ENCODE measurements at places on chromosomes 5 and 9. TPM values are rescaled to one million over a fixed set of nuclear protein-coding genes. Genes with fewer than 3 reads are reported as not detected.
A peak's percentile ranks its signal among the peaks of the same experiment; 100 is the strongest.

DNA sequence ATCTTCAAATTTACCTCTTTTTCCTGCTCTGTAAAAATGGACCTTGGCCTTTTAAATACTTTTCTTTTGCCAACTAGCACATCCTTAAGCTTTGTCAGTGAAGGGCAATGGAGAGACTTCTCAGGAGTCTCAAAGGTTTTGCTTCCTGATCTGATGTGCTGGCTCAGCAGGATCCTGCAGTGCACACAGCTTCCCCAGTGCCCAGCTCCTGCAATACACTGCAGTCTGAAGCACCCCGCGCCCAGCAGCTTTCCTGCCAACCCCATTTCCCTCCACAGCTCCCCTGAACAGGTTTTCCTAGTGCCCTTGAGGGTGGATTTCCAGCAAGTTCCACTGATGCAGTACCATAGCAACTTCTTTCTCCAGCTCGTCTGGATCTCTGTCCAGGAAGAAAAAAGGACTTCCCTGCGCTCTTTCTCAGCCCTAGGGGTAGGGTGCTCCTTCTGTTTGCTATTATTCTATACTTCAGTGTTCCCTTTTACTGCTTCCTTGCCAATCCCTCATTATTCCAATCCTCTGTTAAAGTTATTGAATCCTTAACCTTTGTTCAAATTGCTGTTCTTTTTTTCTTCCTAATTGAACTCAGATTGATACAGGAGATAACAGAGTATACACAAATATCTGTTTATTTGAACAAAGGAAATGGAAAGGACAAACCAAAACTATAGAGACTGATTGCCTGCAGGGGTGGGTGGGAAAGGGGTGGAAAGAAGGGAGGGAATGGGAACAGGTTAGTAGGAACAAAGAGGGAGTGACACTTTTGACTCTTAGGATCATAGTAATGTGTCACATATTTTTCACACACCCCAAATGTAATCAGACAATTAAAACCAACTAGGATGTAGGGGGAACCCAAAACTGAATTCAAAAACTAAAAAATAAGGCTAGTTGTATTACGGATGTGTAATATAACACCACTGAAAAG is 8.5 kb downstream of the SNAPC3 start:
- peak overlapping the region; percentile 9 for H3K4me3 ChIP-seq
- H3K27ac ChIP-seq: peak overlapping the region; percentile 60
- H3K27me3 ChIP-seq: no peaks in the 10 kb centered on the region
- peaks cover 47% of the 10 kb centered on the region for H3K36me3 ChIP-seq
- peaks cover 16% of the 10 kb centered on the region for H3K4me1 ChIP-seq

SMIM33 gene
- not detected for total RNA-seq

KCNIP1 gene
- total RNA-seq: 5.3 TPM

DNA sequence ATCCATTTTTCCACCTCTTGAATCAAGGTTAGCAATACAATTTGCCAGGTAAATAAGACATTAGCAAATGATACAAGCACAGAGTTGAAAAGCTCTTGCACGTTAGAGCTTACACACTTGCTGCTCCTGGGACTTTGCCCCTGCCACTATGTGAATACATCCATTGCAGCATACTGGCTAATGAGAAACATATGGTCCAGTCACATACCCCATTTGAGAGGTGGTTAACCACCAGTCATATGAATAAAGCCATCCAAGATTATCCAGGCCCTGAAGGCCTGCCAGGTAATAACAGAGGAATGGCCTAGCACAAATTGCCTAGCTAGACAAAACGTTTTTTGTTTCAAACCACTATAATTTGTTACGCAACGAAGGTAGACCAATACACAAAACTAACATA is 45.8 kb upstream of the FTMT start:
- no peaks in the 10 kb centered on the region for H3K36me3 ChIP-seq
- H3K27ac ChIP-seq: no peak overlapping the region
- DNase-seq: no peak
- no peak overlapping the region for H3K4me3 ChIP-seq

DNA sequence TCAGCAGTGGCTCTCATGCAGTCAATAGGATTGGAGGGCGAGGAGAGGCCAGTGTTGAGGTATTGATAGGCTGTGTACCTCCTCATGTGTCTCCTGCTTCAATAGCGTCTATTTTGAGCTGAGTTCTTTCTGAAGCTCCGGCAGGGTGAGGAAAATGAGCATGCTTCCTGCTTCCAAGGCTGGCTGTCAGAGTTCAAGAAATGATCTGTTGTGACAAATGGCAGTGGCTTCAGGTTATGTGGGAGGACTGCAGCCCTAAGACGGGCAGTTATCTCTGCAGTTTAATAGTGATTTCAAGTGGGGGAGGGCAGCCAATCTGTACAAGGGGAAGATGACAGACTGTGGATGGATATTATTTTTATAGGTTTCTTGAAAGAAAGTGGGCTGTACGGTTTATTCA is 54.0 kb upstream of the CXCL14 start:
- H3K27me3 ChIP-seq: peaks cover 59% of the 10 kb centered on the region
- no peak for DNase-seq
- peaks cover 4% of the 10 kb centered on the region for H3K36me3 ChIP-seq
- no peak overlapping the region for H3K4me3 ChIP-seq
- H3K4me1 ChIP-seq: peaks cover 29% of the 10 kb centered on the region

S100Z gene
- 0.56 TPM for total RNA-seq

RXRA gene
- 66.9 TPM for total RNA-seq

DNA sequence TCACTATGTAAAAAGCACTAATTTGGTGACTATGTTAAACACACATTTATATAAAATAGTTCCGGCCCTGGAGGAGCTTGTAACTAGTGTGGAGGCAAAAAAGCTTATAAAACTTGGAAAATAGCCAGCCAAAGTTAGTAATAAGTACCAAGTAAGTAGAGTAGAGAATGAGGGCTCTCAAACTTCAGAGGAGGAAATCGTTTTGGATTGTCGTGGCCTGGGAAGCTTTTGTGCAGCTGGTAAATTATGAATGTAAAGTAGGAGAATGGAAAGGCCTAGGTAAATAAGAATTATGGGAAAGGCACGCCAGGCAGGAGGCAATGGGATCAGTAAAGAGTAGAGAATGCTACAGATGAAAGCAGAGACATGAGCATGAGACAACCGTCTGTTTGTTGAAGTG is 832.7 kb upstream of the ZNF608 start:
- H3K4me3 ChIP-seq: no peak overlapping the region
- peaks cover 44% of the 10 kb centered on the region for H3K4me1 ChIP-seq
- H3K27me3 ChIP-seq: no peaks in the 10 kb centered on the region
- H3K36me3 ChIP-seq: no peaks in the 10 kb centered on the region
- no peak overlapping the region for H3K27ac ChIP-seq

DNA sequence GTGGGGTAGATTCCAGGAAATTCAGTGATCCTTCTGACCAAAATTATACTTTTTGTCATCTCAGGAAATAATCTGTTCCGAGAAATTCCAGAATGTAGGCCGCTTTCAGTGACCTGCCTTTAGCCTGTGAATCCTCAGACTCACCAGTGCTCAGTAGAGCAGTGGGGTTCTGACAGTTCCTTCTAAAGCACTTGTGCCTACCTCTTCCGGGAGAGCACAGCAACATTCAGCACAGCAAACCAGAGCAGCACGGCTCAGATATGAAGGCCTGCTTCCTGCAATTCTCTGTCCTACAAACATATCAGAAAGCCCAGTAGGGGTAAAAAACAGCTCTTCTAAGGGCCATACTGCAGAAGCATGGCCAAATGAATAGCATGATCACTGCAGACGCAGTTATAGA is 15.0 kb downstream of the FANCC start:
- peaks cover 23% of the 10 kb centered on the region for H3K4me1 ChIP-seq
- no peaks in the 10 kb centered on the region for H3K36me3 ChIP-seq
- no peak for DNase-seq
- H3K4me3 ChIP-seq: no peak overlapping the region
- no peaks in the 10 kb centered on the region for H3K27me3 ChIP-seq

GRCh38 chr5:64883912-64884311 is 115.2 kb downstream of the CWC27 start:
- no peaks in the 10 kb centered on the region for H3K4me1 ChIP-seq
- H3K27me3 ChIP-seq: no peaks in the 10 kb centered on the region
- no peak overlapping the region for H3K27ac ChIP-seq
- no peak for DNase-seq
- H3K4me3 ChIP-seq: no peak overlapping the region

- no peak overlapping the region for H3K27ac ChIP-seq
- peaks cover 5% of the 10 kb centered on the region for H3K27me3 ChIP-seq
- H3K36me3 ChIP-seq: no peaks in the 10 kb centered on the region
- H3K4me3 ChIP-seq: no peak overlapping the region
Observed at GRCh38 chr5:107263387-107264018, 407.2 kb downstream of the EFNA5 start.

TRIM36 gene
- total RNA-seq: 55.2 TPM

TMEM171 gene
- total RNA-seq: 1.3 TPM

OR1J2 gene
- total RNA-seq: not detected

IL4 gene
- total RNA-seq: not detected

GNG10 gene
- total RNA-seq: 62.2 TPM

DNA sequence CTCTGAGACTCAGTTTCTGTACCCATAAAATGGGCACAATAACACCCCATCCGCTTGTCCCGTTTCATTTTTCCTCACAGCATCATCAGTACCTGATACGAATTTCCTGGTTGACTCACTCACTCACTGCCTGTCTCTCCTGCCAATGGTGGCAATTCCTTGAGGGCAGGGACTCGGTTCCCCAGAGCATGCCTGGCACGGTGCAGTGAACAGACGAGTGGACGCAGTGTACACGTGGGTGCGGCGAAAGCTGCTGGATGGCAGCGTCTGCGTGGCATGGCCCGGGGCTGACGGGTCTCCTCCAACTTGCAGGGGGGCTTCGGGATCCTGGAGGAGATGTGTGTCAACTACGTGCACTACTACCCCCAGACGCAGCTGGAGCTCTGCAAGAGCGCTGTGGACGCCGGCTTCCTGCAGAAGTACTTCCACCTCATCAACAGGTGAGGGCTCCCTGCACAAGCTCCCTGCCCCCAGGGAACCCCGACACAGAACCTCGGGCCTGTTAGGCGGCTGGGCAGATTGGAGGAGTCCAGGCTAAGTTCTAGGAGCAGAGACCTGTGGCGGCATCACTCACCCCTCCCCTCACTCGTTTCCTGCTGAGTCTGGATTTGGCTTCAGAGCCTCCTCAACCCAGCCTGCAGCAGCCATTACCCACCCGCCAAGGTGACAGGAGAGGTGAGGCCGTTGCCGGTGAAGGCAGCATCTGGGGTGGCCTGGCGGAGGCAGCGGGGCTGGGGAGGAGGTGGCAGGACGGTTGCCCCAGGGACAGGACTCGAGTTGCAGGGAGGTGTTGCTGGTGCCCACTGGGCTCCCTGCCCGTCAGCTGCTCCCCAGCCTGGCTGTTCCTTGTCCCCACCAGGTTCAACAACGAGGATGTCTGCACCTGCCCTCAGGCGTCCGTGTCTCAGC is 20.3 kb downstream of the DBH start:
- peaks cover 18% of the 10 kb centered on the region for H3K4me1 ChIP-seq
- H3K27ac ChIP-seq: no peak overlapping the region
- no peak for DNase-seq
- no peaks in the 10 kb centered on the region for H3K36me3 ChIP-seq
- no peak overlapping the region for H3K4me3 ChIP-seq
- H3K27me3 ChIP-seq: peaks cover 16% of the 10 kb centered on the region

DNA sequence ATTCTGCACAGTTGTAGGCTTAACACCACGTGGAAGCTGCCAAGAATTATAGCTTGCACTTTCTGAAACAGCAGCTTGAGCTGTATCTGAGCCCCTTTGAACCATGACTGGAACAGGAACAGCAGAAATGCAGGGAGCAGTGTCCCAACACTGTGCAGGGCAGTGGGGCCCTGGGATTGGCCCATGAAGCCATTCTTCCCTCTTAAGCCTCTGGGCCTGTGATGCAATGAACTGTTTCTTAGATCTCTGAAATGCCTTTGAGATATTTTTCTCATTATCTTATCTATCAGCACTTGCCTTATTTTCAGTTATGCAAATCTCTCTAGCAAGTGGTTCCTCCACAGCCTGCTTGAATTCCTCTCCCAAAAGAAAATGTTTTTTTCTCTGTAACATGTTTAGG is 87.0 kb upstream of the MTAP start:
- H3K27ac ChIP-seq: no peak overlapping the region
- H3K4me1 ChIP-seq: peaks cover 16% of the 10 kb centered on the region
- H3K36me3 ChIP-seq: no peaks in the 10 kb centered on the region

- H3K4me3 ChIP-seq: no peak overlapping the region
- H3K4me1 ChIP-seq: no peaks in the 10 kb centered on the region
- no peaks in the 10 kb centered on the region for H3K27me3 ChIP-seq
- H3K27ac ChIP-seq: no peak overlapping the region
Observed at GRCh38 chr5:75108931-75109596, 56.7 kb upstream of the GCNT4 start.

PCDHA8 gene
- total RNA-seq: 2.9 TPM

DNA sequence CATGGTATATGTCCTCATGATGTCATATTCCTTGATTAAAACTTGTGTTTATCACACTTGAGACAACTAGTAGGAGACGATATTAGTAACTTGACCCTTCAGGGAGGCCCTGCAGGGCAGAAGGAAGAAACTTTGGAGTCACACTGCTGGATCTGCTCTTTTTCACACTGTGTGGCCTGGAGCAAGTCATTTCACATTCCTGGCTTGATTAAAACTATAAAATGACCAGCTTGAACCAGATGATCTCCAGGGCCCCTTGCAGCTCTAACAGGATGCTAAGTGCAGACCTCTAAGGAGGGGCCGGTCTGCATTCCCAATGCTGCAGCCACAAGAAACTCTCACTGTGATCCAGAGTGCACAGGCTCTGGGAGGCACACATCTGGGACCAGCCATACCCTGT is 146.4 kb upstream of the ZNF366 start:
- no peak overlapping the region for H3K27ac ChIP-seq
- no peaks in the 10 kb centered on the region for H3K36me3 ChIP-seq
- H3K27me3 ChIP-seq: no peaks in the 10 kb centered on the region
- H3K4me1 ChIP-seq: peaks cover 34% of the 10 kb centered on the region
- H3K4me3 ChIP-seq: no peak overlapping the region
- DNase-seq: no peak

- no peak for DNase-seq
- no peak overlapping the region for H3K4me3 ChIP-seq
- H3K4me1 ChIP-seq: no peaks in the 10 kb centered on the region
- H3K27me3 ChIP-seq: peaks cover 49% of the 10 kb centered on the region
- no peaks in the 10 kb centered on the region for H3K36me3 ChIP-seq
- no peak overlapping the region for H3K27ac ChIP-seq
Observed at GRCh38 chr5:138093036-138093435, 9.2 kb downstream of the WNT8A start.

DNA sequence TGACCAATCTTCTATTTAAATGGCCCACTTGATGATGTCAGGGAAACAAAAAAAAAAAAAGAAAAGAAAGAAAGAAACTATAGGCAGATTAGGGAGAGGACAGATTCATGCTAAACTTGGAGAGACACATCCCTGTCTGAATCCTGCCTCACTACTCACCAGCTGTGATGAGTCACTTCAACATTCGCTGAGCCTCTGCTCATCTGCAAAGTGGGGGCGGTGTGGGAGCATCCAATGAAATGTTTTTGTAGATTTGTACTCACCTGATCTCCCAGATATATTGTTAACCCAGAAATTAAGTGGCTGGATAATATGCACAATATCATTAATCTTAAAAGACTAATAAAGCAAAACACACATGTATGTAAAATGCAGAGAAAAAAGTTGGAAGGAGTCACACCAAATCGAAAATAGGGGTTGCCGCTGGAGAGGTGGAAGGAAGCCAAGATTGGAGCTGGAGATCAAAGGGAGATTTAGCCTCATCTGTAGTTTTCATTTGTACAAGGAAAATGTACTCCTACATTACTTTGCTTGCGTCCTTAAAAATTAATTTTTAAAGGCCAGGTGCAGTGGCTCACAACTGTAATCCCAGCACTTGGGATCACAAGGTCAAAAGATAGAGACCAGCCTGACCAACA is 17.0 kb upstream of the ERGIC1 start:
- H3K27ac ChIP-seq: no peak overlapping the region
- no peak overlapping the region for H3K4me3 ChIP-seq
- DNase-seq: no peak
- H3K4me1 ChIP-seq: no peaks in the 10 kb centered on the region
- no peaks in the 10 kb centered on the region for H3K36me3 ChIP-seq
- no peaks in the 10 kb centered on the region for H3K27me3 ChIP-seq

PTBP3 gene
- 78.6 TPM for total RNA-seq

All from type B pancreatic cell (in vitro differentiated cells).